Cardiac fibroblast (primary cell): ENCODE measurements at places on chromosomes 12 and 14.

DNA sequence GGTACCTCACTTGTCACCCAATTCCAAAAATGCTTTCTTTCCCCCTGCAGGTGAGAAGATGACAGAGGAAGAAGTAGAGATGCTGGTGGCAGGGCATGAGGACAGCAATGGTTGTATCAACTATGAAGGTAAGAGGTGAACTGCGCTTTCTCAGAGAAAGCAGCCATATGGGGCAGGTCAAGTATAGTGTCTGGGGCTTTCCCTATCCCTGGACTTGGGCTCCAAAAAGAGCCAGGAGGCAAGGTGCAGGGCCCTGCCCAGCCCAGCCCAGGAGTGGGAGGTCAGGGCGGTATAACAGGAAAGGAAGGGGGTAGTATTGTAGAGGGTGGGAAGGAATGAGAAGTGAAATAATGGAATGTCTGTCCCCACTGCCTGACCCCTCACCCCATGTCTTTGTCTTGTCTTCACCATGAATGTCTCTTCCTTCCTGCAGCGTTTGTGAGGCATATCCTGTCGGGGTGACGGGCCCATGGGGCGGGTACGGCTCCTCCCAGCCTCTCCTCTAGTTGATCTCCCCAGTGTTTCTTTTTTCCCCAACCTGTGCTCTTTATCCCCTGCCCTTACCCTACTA is 2.1 kb downstream of the MYL6 start:
- DNase-seq, result peak; percentile 56

DNA sequence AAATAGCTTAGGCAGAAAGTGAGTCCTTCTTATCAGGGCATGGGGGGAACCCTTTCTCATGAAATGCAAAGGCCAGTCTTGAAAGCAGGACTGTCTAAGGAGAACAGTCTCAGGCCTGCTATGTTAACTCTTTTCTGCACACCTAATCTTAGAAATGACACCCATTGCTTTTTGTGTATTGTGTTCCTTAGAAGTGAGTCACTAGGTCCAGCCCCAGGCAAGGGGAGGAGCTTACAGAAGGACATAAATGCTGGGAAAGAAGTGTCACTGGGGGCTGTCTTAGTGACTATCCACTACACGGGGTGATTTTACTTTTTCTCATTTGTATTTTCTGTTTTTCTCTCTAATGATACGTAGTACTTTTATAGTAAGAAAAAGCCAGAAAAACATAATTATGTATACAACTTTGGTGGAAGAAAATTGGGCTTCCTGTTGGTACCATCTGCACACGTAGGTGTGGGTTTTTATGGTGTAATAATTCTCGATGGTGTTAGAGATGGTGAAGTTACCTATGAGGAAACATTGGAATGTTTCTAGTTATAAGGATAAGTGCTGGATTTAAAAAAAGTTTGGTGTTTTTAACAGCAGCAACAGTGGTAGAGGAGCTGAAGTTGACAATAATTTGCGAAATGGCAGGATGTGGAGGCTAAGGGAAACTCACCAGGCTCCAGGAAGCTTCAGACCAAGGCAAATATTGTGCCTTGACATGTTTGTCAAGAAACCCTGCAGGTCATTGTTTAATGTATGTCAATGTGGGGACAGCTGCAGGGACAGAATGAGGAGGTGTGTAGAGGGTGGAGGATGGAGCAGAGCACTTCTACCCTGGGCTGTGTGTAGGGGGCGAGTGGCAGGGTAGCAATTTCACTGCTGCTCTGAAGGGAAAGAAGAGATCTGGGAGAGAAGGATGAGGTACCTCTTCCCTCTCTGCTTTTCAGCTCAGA is 214.9 kb downstream of the KTN1 start:
- peak; percentile 65 for DNase-seq

GRCh38 chr12:110426406-110426805 is 22.9 kb upstream of the ANAPC7 start:
- DNase-seq, result no peak

DNA sequence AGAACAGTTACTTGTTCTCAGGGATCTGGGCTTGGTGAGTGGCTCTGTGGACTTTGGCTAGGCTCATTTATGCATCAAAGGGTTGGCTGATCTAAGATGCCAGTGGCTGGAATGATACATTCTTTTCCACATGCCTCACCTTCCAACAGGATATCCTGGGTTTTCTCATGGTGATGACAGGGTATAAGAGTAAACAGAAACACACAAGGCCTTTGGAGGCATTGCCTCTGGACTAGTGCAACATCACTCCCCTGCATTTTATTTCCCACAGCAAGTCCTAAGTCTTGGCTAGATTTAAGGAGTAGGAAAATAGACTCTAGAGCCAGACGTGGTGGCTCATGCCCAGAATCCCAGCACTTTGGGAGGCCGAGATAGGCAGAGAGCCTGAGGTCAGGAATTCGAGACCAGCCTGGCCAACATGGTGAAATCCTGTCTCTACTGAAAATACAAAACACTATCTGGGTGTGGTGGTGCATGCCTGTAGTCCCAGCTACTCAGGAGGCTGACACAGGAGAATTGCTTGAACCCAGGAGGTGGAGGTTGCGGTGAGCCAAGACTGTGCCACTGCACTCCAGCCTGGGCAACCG is 47.9 kb downstream of the RPH3A start:
- peak; percentile 78 for DNase-seq

DNA sequence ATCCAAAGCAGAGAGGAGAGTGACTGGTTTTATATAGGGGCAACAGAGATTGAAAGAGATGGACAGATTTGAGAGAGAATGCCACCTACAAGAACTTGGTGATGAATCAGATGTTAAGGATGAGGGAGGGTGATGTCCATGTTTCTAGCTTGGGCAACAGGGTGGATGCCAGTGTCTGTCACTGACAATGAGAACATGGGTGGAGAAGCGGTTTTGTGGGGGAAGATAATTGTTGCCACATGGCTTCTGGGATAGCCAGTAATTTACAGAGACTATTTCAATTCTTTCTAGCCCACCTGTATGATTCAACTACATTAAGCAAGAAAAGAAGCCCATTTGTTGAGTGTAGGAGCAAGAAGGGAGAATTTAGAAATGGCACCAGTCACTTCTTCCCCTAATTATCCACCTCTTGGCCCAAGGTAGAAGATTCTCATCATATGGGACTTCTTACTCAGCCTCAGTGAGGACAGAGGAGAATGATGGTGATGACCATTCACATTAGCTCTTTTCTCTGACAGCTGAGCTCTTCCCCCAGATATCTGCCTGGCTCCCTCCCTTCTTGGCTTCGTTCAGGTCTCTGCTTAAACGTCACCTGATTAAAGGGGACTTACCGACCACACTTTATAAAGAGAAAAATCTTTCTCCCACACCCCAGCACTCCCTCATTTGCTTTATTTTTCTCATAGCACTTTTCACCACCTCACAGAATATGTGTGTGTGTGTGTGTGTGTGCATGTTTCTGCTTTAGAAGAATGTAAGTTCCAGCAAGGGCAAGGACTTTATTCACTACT is 117.8 kb downstream of the DUSP6 start:
- DNase-seq, result no peak

- DNase-seq, result no peak
Observed at GRCh38 chr12:64385019-64385418, 5.5 kb downstream of the C12orf56 start.

GRCh38 chr14:92786427-92786756 is 7.7 kb upstream of the GOLGA5 start:
- no peak for DNase-seq

DNA sequence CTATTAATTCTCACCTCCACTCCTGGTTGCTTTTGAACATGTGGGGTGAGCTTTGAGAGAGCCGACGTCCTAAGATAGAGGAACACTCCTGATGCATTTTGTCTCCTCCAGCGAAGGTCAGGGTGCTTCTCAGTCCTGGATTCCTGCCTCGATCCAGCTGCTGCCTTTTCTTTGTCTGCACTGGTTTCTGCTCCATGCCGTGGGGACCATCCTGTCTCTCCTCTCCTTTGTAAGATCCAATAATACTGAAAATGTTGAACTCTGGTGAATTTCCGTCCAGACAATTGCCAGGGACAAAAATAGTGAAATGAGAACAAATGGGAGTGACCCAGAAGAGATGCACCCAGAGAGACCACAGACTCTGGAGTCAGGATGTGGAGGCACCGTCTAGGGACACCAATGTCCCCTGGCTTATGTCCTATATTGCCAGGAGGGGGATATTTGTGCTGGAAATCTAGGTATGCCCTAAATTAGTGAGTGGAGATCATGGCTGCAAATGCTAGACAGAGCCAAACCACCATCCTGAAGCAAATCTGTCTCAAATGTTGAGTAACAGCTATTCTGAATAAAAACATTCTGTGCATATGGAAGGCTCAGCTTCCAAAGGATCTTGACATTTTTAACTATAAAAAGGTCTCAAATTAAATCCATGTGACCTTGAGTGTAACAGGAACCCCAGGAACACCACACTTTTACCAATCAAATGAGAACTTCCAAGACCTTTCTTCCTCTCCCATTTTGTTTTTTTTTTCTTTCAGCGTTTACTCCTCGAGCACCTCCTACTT is 170.9 kb downstream of the PPM1H start:
- DNase-seq, result no peak

DNA sequence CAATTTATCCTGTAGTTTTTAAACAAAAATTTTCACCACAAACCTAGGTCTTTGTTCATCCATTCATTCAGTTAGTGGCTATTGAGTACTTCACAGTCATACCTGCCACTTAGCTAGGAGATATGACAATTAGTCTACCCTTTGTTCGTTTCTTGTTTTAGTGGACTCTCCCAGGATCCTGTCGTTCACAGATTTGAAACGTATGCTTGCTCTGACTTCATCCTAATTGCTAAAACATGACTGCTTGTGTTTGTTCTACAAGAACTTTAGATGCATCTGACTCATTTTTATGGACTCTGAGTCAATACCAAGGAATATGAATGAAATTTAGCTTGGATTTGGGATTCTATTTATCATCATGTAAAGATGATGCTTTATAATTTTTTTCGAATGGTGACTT is 69.5 kb downstream of the TBC1D30 start:
- DNase-seq, result peak; percentile 81

- peak; percentile 88 for DNase-seq
Observed at GRCh38 chr12:27592548-27592947, 68.5 kb downstream of the PPFIBP1 start.

DNA sequence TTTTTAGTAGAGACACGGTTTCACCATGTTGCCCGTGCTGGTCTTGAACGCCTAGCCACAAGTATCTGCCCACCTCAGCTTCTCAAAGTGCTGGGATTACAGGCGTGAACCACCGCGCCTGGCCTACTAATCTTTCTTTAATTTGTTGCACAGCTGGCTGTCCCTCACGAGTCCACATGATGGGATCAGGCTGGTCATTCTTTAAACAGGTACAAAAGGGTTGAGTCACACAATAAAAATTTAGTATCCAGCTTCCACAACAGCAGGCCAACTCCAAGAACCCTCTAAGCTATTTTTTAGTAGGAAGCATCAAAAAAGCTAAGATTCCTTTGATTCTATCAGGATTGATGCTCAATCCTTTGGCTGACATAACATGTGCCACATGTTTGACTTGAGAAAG is 17.8 kb downstream of the SINHCAF start:
- no peak for DNase-seq

DNA sequence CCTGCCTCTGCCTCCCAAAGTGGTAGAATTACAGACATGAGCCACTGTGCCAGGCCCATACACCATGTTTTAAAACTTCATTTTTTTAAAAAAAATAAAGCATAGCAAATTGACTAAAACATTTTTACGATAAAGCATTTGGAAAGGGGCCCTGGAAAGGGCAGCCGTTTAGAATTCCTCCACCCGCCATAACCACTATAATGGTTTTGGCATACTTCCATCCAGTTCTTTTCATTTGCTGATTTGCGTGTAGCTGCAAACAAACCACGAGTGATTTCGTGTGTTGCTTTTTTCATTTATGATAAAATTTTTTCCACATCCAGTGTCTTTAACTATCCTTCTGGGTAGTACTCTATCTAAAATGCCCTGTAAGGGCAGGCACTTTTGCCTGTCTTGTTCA is 91.8 kb upstream of the RIN3 start:
- peak; percentile 63 for DNase-seq

- peak; percentile 53 for DNase-seq
Observed at GRCh38 chr14:56181681-56182085, 63.5 kb downstream of the PELI2 start.

GRCh38 chr14:75322746-75323145 is 44.1 kb downstream of the FOS start:
- DNase-seq, result no peak

GRCh38 chr14:33949411-33949893 is 1.4 kb downstream of the EGLN3 start:
- DNase-seq, result no peak

- DNase-seq, result no peak
Observed at GRCh38 chr12:117172168-117172567, 18.1 kb downstream of the FBXO21 start.

- DNase-seq, result peak; percentile 36
Observed at GRCh38 chr12:115640929-115641328, 636.6 kb downstream of the MED13L start.

- no peak for DNase-seq
Observed at GRCh38 chr14:22878271-22879246, 4.5 kb upstream of the REM2 start.

GRCh38 chr14:91047174-91047753 is 13.2 kb downstream of the RPS6KA5 start:
- DNase-seq, result no peak

- no peak for DNase-seq
Observed at GRCh38 chr14:32307881-32308582, 21.1 kb upstream of the AKAP6 start.

DNA sequence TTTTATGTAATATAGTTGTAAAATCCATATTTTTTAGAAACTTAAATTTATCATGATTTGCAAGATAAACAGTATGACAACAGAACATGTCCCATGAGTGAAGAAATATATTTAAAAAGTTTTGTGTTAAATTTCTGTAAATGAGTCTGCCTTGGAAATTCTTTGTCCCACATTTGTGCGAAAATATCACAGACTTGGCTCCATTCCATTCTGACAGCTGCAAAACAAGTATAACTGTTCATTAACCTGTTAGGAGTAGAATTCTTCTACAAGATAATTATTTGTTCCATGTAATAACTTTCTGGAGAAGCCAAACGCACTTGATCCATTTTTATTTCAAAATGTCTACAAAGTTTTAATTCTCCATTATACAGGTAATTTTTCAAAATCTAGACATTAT is 37.9 kb downstream of the MDM1 start:
- DNase-seq, result no peak

GRCh38 chr14:94473666-94474410 is 2.2 kb downstream of the SERPINA9 start:
- DNase-seq, result peak; percentile 7

DNA sequence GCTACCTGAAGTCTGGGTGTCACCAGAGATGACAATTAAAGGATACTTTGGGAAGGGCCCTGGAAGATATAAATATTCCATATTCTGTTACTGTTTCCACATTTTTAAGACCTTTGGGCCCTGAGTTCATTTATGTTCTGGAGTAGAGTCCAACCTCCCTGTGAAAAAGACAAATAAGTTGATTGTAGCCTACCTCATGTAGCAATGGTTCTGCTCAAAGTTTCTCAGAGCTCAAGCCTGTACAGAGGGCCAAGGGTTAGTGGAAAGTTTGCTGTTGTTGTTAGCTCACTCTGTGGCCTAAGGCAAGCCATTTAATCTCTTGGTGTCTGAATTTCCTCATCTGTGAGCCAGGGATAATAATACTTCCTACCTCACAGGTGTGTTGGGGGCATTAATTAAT is 284.7 kb upstream of the DDHD1 start:
- no peak for DNase-seq
